ENCODE measurements at places on chromosomes 11 and 22. TPM values are rescaled to one million over a fixed set of nuclear protein-coding genes. Genes with fewer than 3 reads are reported as not detected.

Gene SLC35F2
- 29.3 TPM for total RNA-seq

Gene POU2AF2
- not detected for total RNA-seq

Gene ZC3H12C
- total RNA-seq = 3.1 TPM

Gene SLC22A6
- total RNA-seq = not detected

GRCh38 chr11:112925516-112926310 is 35.5 kb upstream of the NCAM1 start:
- DNase-seq = peak; percentile 48

All from Caki2 (cell line).